Activated gamma-delta T cell treated with Interleukin-2 at 50 U/mL for 16 hours (primary cell): ENCODE measurements at places on chromosomes 16 and 17.

DNA sequence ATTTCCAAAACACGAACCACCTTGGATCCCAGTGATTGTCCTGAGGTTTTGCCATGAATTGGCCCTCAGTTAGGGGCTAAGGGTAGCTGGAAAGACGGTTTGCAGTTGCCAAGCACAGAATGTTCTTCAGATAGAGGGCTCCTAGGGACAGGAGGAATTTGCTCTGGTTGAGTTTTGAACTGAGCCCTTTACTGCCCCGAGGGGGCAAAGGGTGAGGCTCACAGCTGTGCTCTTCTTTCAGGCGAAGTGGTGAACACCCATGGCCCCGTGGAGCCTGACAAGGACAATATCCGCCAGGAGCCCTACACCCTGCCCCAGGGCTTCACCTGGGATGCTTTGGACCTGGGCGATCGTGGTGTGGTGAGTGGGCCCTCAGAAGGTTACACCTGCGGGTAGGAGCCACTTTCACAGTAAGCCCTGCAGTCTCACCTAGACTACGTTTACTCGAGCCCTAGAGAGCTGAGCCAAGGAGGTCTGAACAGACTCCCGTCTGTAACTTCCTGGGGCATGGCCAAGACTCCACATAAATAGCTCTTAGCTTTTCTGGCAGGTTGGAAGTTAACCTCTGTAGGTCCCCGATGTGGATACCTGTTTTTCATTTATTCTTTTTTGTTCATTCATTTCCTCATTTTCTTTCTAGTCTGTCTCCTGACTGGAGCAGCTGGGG lies 32.5 kb downstream of the NMT1 start:
- no peak for DNase-seq

DNA sequence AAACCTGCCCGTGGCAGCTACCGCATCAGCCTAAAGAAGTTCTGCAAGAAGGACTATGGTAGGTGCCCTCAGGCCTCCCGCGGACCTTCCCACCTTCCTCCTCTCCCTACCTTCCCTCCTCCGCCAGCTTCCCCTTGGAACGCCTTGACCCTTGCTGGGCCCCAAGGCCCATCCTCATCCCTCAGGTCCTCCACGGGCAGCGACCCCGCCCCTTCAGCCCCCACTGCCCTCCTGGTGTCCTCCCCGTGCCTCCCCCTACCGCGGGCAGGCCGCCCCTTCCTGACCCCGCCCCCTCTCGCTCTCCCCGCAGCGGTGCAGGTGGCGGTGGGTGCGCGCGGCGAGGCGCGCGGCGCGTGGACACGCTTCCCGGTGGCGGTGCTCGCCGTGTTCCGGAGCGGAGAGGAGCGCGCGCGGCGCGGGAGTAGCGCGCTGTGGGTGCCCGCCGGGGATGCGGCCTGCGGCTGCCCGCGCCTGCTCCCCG lies 1.4 kb upstream of the TBC1D24 start:
- no peak for DNase-seq

DNA sequence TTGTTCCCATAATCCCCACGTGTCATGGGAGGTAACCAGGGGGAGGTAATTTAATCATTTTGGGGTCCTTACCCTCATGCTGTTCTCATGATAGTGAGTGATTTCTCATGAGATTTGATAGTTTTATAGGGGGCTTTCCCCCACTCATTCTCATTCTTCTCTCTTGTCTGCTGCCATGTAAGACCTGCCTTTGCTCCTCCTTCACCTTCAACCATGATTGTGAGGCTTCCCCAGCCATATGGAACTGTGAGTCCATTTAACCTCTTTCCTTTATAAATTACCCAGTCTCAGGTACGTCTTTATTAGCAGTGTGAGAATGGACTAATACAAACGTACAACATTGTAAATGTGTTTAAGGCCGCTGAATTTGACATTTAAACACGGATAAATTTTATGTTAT lies 35.5 kb upstream of the APOH start:
- no peak for DNase-seq

- no peak for DNase-seq
Observed at GRCh38 chr17:16980813-16981731, 9.2 kb upstream of the TNFRSF13B start.

- no peak for DNase-seq
Observed at GRCh38 chr16:70634861-70635260, 11.5 kb upstream of the IL34 start.

DNA sequence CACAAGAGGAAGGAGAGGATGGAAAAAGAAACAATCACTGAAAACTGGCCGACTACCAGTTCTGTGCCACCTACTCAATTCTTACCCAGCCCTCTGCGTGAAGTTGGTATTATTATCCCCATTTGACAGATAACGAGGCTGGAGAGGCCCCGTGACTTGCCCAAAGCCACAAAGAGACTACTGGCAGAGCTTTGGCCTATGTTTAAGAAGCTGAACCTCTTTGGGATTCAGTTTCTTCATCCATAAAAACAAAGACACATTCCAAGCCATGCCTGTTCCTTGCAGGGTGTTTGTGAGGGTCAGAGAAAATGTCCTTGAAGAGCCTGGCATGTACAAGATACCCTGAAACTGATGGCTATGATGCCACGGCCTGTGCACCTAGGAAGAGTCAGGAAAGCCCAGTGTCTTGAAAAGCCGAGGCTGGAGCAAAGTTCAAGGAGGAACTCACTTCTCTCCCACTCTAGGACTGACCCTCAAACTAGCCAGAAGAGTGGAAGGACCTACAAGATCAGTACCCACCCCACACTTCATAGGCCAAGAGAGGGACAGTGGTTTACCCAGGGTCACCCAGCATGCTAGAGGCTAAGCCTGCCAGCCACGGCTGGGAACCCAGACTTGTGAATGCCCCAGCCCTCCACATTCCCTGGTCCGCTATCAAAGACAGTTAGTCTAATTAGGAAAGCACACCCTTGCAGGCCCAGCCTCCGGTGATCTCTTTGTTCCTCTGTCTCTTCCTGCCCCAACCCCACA lies 1.6 kb upstream of the ACSF2 start:
- DNase-seq = no peak

GRCh38 chr17:64055183-64056142 lies 35.0 kb upstream of the ICAM2 start:
- DNase-seq = no peak

DNA sequence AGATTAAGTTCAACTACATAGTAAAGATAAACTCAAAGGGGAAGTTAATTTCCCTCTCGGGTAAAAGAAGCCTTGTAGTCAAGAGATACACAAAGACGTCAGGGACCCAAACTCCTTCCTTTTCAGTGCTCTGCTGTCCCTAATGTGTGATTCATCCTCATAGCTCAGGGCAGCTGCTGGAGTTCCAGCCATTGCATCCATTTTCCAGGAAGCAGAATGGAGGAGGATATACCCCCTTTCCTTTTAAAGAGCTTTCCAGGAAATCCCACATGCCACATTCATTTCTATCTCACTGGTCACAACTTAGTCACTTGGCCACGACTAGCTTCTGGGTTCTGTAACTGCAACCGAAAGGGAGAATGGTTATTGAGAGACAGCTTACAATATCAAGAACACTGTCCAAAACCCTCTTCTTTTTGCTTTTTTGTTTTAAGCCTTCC lies 95.3 kb downstream of the SOCS1 start:
- no peak for DNase-seq

- DNase-seq = no peak
Observed at GRCh38 chr16:75289189-75289588, 37.8 kb upstream of the BCAR1 start.

- DNase-seq = no peak
Observed at GRCh38 chr17:33127706-33128105, 136.1 kb downstream of the SPACA3 start.

DNA sequence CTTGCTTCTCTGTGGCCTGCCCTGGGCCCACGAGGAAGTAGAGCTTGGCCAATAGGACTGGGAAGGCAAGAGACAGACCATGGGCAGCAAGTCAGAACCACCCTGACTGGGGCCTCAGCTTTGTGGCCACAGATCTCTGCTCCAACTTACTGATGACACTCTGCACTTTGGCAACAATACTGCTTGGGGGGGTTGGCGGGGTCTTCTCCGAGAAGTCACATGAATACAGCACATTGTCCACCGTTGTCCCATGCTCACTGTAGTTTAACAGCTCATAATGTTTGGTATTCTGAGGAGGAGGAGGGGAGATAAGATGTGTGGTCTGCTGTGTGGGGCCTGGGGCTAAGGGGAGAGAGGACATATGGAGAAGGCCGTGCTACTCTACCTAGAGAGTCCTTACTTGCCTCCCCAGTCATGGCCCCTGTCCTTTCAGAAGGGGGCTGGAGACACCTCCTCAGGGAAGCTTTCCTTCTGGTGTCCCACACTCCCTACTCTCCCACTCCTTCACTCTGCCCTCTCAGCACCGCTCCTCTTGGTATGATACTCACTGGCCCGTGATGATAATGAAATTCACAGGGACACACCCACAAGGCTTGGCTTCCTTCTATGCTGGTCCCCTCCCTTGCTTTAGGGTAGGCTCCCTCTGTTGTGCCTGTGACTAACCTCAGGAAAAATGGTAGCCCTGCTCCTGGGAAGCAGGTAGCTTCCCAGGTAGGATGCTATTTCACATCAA lies 4.0 kb upstream of the DHRS13 start:
- no peak for DNase-seq

DNA sequence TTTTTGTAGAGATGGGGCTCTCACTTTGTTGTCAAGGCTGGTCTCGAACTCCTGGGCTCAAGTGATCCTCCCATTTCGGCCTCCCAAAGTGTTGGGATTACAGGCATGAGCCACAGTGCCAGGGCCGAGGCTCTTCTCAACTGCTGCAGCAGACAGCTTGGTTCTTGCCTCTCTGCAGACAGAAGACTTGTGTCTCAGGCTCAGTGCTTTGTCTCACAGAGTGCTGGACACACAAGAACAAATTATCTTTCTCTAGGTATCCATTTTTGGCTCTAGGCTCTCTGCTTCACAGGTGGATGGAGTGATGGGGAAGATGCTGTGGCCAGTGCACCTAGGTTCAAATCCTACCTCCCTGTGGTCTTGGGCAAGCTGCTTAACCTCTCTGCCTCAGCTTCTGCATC lies 80.8 kb upstream of the RNU2-1 start:
- no peak for DNase-seq

DNA sequence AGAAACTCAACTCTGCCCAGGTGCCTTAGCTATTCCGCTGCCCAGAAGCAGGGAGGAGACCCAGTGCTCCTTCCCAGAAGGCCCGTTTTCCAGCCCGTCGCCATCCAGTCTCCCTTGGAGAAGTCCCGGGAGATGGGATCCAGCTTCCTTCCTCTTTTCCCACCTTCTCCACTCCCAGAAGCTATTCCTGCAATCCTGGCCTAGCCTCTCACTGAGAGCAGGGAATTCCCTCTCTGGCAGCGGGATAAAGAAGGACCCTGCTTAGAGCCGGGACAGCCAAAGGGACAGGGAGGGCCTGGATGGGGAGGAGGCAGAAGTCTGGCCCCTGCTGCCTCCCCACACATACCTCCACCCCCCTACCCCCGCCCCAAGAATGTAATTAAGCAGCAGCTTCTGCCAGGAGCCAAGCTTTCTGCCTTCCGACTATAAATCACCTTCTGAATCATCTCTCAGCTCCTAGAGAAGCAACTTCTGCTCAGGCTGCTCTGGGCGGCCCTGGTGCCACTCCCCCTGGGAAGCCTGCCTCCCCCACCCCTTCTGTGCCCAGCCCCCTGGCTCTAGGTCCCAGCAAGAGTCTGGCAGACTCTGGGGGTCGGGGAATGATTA lies 6.4 kb downstream of the WNT3 start:
- DNase-seq = no peak

- DNase-seq = no peak
Observed at GRCh38 chr16:14522671-14523070, 107.4 kb downstream of the PARN start.

DNA sequence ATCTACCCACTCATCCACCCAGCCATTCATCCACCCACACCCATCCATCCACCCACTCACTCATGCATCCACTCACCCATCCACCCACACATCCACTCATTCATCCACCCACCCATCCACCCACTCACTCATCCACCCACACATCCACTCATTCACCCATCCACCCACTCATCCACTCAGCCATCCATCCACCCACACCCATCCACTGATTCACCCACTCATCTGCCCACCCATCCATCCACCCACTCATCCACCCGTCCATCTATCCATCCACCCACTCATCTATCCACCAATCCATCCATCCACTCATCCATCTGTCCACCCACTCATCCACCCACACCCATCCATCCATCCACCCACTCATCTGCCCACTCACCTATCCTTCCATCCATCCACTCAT lies 17.3 kb downstream of the NATD1 start:
- DNase-seq = no peak

GRCh38 chr17:33517746-33518145 lies 224.7 kb upstream of the ASIC2 start:
- no peak for DNase-seq

DNA sequence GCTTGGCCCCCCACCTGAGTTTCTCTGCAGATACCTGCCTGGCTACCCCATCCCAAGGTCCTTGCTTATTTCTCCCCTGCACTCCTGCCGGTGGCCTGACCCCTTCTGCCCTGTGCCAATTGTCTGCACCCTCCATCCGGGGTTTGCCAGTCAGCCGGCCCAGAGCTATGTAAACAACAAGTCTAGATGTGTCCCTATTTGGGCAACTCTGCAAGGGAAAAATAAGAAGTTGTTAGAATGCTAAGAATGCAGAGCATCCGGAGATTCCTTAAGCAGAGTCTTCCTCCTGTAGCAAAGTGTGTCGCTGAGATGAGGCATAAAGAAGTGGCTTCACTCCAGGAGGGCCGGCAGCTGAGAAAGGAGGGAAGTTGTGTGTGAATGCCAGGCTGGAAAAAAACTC lies 46.6 kb downstream of the RGS9 start:
- no peak for DNase-seq

- no peak for DNase-seq
Observed at GRCh38 chr17:50534222-50534978, 1.9 kb downstream of the EPN3 start.

DNA sequence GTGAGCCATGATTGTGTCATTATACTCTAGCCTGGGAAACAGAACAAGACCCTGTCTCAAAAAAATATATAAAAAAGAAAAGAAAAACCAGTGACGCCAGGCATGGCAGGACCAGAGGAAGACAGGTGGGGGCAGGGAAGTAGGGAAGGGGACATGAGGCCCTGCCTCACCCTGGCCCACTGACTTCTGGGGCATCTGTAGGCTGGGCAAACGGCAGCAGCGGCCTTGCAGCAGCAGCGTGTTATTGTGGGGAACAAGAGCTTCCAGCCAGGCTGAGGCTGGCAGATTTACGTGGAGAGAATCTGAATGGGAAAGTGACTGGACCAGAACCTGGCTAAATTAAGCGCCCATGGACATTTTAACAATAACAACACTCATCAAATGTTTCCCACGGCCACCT lies 19.4 kb downstream of the CMTM4 start:
- no peak for DNase-seq

DNA sequence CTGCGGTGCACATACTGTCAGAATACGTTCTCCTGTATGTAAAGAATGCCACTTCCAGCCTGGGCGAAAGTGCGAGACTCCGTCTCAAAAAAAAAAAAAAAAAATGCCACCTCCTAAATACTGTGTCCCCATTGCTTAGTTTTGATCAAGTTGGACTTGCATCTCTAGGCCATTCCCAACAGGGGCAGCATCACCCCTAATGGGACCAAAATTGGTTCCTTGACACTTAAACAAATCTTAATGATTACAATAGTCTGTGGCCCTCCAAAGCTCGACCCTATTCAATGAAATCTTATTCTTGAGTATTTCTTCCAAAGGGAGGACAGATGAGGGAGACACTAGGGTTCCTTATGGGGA lies 154.7 kb upstream of the PLCG2 start:
- DNase-seq = no peak
